ENCODE measurements at places on chromosomes 2 and 18.
A peak's percentile ranks its signal among the peaks of the same experiment; 100 is the strongest.

GRCh38 chr2:26850505-26850904 lies 2.6 kb downstream of the DPYSL5 start:
- no peak for DNase-seq

DNA sequence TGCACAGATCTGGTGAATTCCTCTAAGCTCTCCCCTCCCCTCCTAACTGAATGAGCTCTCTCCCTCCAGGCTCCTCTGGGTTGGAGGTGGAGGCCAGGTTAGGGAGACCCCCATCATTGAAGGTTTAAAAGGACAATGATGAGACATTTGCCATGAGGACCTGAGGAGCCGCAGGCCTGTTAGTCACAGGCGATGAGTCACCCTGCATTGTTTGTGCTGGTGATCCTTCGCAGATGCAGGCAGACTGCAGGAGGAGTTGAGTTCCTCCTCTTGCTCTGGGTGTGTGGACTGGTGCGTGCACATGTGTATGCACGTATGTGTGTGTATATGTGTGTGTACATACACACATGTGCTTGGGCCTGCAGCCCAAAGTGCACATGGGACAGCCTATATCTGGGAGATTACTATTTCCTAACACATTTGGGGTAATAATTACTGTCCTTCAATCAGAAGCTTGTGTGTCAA lies 42.0 kb downstream of the MCFD2 start:
- DNase-seq, result no peak

DNA sequence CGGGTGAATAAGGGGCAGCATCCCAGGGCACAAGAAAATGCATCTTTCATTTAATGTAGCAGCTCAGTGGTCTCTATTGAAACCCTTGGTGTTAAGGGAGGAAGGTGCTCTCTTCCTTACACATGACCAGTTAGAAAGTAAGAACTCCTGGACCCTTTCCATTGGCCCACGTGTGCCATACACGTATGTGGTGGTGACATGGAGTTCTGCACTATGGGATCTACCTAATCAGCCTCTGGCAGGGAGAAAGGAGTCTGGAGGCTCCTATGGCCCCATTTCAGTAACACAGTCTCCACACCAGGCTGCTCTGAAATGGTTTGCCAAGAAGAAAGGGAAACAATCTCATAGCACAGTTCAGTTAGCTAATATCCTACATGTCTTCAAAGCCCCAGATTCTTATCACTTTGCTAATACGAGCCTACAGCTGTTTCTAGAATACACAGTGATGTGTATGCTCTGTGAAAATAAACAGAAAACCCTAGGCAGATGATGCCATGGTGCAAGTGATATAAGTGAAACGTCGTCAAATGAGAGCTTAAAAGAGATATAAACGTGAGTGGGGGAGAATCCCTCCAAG lies 7.0 kb downstream of the EFEMP1 start:
- no peak for DNase-seq

- no peak for DNase-seq
Measured at GRCh38 chr2:227455200-227455599, 16.8 kb upstream of the AGFG1 start.

GRCh38 chr2:5748946-5749345 lies 56.8 kb downstream of the SOX11 start:
- no peak for DNase-seq

DNA sequence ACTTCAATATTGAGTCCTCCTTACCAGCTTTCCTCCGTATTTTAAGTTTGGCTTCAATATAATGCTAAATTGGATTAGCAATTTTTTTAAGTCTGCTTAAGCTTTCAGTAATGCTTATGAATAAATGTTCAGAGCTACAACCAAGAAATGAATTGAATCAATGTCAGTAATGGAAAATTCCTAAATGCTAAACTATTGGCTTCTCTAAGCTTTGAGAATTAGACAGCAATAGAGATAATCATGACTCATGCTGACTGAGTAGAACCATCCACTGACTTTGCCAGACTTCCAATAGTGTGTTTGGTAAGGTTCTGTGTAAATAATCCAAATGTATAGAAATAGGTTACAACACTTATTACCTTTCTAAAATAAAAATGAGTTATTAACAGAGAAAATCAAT lies 8.9 kb upstream of the PDE1A start:
- no peak for DNase-seq

GRCh38 chr18:61575419-61575818 lies 242.2 kb downstream of the CDH20 start:
- DNase-seq, result no peak

DNA sequence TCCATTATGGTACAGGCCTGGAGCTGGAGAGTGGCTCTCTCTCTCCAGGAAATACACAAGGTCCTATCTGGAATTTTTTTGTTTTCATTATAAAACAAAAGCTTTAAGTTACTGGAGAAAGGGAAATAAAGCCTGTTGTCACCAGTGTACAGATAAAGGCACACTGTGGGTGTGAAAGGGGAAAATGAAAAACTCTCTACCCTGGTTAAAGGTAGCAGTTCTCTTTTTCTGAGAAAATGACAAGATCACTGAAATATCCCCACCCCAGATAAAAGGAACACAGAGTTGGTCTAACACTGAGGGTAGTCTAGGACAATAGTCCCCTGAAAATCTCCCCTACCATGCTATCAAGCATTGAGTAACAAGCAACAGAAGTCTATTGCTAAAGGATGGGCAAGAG lies 438.7 kb downstream of the MBD2 start:
- no peak for DNase-seq

GRCh38 chr2:40036241-40036640 lies 257.2 kb upstream of the THUMPD2 start:
- no peak for DNase-seq

DNA sequence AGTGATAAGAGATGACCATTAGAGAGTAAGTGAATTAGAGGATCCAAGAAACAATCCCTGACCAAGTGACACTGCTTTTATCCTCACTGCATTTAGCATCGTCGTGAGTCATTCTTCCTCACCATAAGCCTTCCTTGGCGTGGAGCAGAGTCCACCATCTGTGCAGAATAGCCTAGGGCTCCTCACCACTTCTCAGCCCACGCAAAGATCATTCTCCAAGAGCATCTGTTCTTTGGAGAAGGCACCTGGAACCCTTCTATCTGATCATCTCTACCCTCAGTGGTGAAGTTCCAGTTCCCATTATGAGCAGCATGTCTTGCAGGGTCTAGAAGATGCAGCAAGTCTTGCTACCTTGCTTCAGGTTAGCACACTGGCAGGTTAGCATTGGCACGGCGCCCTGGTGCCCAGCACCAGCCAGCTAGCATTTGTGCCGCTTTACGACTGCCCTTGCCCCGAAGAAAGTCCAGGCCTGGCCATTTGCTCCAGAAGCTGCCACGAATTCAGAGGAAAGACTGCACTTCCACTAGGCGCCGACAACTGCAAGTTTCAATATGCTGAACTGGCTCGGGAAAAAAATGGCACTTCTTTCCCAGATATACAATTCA lies 225.8 kb downstream of the TTC32 start:
- DNase-seq, result no peak

GRCh38 chr18:49819823-49820671 lies 6.7 kb upstream of the ACAA2 start:
- DNase-seq, result peak; percentile 11

- no peak for DNase-seq
Measured at GRCh38 chr18:58335223-58335622, 291.2 kb downstream of the NEDD4L start.

DNA sequence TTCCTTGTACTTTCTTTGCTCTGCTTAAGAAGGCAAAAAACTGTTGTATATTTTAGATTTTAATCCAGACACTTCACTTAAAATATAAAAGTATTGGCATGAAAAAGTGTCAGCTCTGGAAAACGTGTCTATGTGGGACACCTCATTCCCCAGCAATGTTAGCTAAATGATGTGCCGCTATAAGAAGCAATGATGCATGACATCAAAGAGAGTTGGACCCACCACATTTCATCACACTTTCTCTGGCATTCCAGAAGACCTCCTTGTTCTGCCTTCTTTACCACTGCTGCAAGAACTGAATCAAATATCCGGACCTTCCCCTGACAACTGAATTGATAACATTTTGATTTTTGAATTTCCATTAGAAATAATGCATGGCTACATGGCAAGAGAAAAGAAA lies 242.4 kb upstream of the TANK start:
- no peak for DNase-seq

DNA sequence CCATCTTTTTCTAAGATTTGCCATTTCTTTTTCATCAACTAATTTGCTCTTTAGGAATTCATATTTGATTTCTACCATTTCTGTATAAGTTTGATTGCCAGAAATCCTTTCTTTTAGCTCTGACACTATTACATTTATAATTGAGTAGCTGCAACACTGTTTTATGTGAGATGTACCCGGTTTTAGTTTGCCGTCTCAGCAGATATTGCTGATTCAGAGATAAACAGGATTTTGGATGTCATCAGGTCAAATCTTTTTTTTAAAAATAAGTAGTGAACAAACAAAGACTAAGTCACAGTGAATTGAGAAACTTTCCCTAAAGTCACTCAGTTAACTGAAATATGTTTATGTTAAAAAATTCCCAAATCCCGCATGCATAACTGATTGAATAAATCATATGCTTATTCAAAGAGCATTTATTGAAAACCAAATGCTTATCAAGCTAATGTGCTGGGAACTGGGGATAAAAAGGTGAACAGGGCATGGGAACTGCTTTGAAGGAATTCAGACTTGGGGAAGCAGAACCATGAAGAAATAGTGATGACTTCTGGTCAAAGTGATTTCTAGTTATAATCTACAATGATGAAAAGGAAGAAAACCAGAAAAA lies 19.5 kb upstream of the CCDC102B start:
- no peak for DNase-seq

DNA sequence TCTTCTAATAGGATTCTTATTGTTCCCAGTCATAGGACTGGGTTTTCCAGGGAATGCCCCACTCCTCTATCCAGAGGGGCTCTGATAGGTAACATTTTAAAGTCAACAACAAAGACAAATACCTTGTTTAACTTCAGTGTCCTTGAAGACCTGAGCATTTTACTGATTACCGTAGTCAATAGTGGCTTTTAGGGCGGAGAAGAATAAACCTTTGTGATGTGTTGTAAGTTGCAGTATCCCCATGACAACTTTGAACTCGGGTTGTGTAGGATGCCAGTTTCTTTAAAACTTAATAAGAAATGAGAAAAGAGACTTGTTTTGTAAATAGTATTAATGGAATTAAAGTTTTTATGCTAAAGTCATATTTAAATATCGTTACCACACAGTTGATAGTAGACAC lies 6.0 kb downstream of the GATA6 start:
- DNase-seq, result no peak

DNA sequence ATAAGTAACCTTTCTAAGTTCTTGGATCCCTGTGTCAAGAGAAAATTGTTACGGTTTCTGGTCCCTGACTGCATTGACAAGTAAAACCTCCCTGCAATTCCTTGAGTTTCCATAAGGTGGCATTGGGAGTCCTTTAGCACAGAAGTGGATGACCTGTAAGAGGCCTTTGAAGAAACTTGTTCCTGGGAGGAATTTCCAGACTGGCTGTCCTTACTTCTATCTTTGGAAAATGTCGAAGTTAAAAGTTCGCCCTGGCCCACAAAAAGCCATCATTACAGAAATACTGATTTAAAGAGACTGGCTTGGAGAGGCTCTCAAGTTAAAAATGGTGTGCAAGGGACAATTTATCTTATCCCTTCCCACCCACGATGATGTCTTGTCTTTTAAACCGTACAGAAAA lies 218.4 kb downstream of the CDH20 start:
- DNase-seq, result no peak

GRCh38 chr2:172095905-172096625 lies 6.6 kb downstream of the DLX2 start:
- DNase-seq, result no peak

DNA sequence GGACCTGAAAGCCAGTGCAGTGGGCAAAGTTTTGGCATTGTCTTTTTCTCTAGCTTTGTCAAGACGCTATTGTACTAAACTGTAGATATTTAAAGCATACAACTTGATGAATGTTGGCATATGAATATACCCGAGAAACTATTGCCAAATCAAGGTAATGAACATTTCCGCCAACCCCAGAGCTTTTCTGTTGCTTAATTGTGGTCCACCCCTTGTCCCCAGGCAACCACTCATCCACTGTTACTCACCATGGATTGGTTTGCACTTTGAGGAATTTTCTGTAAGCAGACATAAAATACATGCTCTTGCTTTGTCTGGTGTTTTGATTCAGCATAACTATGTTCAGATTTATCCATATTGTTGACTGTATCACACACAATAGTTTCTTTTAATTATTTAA lies 688.4 kb downstream of the ADCYAP1 start:
- DNase-seq, result no peak

GRCh38 chr2:111029181-111029927 lies 91.4 kb upstream of the BCL2L11 start:
- DNase-seq, result no peak

DNA sequence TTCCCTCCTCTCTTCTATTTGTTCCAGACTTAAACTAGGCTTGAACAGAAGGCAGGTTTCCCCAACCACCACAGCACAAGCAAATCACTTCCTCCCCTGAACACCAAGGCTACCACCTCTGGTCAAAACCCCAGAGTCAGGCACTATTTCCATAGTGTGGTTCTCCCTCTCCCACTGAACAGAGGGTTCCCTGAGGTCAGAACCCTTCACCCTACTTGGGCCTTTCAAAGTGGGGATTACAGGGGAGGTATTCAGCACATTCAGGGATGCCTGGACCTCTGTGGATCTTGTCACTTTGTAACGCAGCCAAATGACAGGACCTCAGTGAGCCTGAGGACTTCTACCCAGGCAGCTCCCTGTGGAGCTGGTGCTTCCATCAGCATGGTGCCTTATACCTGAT lies 88.7 kb downstream of the TNS1 start:
- DNase-seq, result no peak

- no peak for DNase-seq
Measured at GRCh38 chr2:163493359-163494298, 242.2 kb downstream of the FIGN start.

- no peak for DNase-seq
Measured at GRCh38 chr2:176677746-176678265, 408.6 kb downstream of the MTX2 start.

DNA sequence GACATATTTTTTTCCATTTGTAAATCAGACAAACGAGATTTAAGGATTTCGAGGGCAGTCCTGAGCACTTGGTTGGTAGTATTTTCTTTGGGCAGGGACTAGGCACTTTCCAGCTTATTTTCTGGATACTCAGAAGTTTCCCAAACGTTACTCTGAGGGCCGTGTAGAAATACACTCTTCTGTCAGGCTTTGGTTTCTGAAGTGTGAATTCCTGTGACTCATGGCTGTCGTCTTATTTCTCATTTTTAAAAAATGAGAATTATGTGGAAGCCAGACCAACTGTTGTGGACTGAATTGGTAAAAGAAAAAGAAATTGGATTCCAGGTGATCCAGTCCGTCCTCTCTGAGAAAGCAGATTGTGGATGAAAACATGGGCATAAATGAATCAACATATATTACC lies 658.6 kb upstream of the FANCL start:
- no peak for DNase-seq

GRCh38 chr2:191322828-191323506 lies 77.8 kb downstream of the MYO1B start:
- DNase-seq, result no peak
